ENCODE measurements at places on chromosomes 2 and 18.

DNA sequence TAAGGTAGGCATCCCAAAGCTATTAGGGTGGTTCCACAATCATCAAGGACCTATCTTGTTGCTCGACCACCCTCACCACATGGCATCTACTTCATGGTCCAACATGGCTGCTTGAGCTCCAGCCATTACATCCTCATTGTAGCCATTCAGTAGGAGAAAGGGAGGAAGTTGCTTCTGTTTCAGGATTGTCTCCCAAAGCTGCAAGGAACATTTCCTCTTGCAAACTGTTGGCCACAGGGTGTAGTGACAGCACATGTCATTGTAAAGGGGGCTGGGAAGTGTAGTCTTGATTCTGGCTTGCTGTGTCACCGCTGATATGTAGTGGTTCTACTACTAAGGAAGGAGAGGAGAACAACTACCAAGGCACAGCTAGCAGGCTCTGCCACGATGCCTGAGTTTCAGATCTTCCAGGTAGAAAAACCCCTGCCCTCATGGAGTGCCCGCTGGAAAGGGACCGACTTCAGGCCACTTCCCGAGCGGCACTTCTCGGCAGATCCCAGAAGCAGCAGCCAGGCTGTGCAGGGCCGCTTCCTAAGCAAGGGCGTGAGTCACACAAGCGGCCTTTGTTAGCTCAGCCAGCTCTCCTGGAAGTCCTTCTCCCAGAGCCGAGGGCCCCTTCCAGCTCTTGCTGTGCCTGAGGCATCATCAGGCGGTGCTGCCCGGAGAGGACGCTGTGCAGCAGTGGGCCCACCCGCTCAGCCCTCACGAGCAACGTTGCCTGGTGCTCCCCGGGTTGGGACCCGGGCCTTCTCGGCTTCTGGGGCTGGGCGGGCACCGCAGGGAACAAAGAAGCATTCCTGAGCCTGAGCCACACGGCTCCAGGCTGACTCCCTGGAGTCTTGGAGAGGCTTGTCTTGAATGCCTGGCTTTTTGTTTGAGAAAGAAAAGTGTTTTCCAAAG is 58.2 kb downstream of the HS6ST1 start:
- no peak for DNase-seq

- DNase-seq = no peak
These were observed 6.8 kb upstream of the DNAJB2 start for GRCh38 chr2:219272356-219272755.

- DNase-seq = no peak
These were observed 75.5 kb downstream of the KYNU start for GRCh38 chr2:142952793-142953494.

DNA sequence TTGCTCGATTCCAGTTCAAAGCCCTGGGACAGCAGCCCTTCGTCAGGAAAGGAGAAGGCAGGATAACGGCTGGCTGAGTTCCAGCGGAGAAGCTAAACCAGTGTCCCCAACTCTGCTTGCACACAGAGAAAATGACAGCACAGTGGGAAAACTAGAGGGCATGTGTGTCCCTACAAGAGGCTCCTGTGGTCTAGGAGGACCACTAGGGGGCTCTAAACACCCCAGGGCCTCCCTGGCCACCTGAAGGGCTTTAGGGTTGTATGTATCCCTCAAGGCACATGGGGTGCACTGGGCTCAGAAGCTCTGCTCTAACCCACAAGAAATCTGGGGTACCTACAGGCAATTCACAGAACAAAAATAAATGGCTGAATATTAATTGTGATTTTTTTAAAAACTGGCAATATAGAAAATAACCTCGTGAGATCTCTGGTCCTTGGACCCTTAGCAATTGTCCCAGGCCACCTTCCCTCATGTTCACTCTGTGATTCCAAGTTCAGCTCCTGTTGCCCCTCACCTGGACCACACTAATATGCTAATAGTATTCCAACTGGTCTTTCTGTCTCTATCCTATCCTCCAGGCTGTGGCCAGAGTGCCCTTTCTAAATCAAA is 17.5 kb downstream of the STAT1 start:
- DNase-seq = no peak

GRCh38 chr2:69578198-69578540 is 65.4 kb downstream of the AAK1 start:
- no peak for DNase-seq

DNA sequence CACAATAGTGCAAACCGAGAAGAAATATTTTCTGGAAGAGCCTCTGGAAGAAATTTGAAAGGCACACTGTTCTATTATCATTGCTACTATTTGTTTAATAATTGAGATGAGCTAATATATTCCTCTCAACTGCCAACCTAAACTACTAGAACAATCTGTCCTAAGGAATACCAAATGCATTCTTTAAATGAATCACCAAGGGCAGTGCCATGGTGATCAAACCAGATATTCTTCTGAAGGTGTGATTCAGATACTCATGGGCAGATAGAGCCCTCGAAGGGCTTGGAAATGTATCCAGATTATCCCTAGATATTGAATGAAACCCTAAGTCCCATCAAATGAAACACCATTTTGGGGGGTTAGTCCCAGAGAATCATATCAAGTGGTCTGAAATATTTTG is 76.6 kb downstream of the FIGN start:
- no peak for DNase-seq

DNA sequence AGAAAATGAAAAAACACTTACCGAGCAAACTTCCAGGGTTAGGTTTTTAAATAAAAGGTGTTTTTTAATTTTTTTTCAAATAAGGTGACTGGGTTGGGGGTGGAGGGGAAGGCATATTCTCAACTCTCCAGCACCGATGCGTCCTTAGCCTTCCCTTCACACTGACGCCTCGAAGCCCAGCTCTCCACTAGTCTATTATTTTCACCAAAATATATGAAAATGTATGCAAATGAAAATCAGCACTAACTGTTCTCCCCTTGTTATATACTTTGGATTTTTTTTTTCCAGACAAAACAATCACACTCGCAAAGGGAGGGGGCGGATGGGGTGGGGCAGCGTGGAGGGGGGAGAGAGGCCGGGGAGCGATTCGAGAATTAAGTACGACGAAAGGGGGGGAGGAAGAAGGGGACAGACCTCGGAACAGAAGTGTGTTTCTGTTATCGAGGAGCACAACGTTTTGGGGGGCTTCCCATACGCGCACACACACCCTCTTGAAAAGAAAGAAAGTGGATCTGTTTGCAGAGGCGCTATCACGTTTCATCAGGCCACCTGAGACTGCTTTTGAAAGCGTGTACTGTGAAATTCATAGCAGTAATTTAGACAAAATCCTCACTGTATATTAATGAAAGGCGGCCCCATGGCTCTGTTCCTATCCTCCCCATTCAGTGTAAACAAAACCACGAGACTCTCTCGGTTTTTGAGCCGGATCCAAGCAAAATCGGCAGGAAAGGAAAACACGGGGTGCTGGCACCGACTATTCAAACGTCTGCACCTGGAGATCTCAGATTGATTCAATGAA is 2.4 kb upstream of the POU3F3 start:
- no peak for DNase-seq

- no peak for DNase-seq
These were observed 670.3 kb downstream of the NR4A2 start for GRCh38 chr2:155662224-155662623.

DNA sequence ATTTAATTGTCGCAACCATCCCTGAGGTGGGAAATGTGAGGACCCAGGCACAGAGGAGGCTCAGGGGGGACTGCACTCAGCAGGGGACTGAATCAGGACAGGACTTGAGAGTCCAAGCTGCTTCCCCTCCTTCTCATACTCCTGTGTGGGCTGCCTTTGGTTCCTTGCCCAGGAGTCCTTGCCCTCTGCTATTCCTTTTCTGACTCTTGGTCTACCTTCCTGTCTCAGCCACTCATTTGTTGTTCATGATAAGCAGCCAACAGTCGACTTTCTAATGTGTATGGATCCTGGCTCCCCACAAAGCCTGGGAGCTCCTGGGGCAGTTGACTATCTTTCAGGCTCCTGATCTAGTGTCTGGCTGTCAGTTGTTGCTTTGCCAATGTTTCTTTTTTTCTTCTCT is 28.3 kb downstream of the GATA6 start:
- DNase-seq = no peak

GRCh38 chr2:165637396-165637795 is 156.7 kb downstream of the GALNT3 start:
- no peak for DNase-seq

GRCh38 chr2:36425608-36426355 is 70.2 kb downstream of the CRIM1 start:
- no peak for DNase-seq

DNA sequence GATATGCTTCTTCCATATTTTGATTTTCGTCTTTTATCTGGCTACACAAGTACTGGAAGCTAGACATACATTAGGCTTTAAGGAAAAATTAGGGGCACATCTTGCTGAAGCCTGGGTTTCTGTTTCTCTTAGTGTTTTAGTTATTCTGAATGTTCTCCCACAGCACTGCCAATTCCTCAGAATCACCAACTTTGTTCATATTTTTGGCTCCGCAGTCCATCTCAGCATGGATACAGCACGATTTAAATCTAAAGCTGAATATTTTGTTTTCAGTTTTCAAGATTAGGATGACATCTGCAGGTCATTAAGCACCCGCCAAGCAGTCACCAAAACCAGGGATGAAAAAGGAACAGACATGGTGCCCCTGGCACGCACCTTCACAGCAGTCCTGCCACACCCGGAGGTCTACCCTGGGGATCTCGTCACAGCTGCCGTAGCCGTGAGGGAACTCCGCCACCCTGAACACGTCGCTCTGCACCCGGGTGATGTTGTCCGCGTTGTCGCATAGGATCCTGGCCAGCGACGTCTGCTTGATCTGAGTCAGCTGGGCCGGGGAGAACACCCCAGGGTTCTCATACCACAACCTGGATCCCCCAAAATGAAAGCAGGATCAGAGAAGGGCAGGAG is 101.2 kb downstream of the PXDN start:
- DNase-seq = no peak

- no peak for DNase-seq
These were observed 393.1 kb upstream of the SLC14A2 start for GRCh38 chr18:45222180-45222579.

- no peak for DNase-seq
These were observed 696 bp downstream of the EMX1 start for GRCh38 chr2:72917877-72918553.

- no peak for DNase-seq
These were observed 1081.9 kb downstream of the LRP1B start for GRCh38 chr2:141048951-141049350.

- DNase-seq = no peak
These were observed 5.8 kb upstream of the CNDP1 start for GRCh38 chr18:74528478-74528877.

- DNase-seq = no peak
These were observed 171.5 kb downstream of the MYCN start for GRCh38 chr2:16111838-16112210.

DNA sequence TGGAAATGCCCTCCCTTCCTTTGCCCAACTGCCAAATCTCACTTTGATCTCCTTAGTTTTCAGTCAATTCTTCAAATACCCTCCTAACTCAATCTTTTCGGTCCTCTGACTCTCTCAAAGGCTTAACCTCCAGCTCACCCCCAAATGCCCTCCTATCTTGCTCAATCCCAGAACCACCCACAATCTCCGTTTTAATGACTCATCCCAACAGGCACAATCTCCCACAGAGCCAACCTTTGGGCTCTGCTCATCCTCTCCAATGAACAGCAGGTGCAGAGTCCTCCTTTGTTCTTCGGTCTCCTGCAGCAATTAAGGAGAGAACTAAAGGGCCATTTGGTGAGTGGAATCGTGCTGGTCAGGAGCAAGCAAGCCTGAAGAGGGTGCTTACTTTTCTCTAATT is 366.1 kb upstream of the CRIM1 start:
- no peak for DNase-seq

DNA sequence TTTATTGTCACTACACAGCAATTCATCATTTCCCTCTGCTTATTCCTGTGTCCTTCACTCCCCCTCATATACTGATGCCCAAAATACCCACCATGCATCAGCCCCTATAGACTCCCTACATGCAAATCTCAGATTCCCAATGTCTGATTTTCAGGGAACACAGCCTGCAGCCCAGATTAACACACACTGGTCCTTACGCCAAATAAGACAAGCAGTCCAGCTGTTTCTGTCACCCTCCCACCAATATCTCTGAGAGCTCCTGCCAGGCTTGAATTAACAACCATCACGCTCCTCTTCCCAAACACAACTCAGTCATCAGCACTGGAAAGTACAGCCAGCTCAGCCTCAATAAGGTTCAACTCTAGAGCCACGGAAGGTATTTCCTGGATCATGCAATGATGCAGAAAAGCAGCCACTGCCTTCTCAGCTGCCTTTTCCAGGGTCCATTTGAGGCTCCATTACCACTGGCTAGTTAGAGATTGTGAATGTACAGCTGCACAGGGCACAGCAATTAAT is 39.0 kb upstream of the SLC35F5 start:
- DNase-seq = no peak

DNA sequence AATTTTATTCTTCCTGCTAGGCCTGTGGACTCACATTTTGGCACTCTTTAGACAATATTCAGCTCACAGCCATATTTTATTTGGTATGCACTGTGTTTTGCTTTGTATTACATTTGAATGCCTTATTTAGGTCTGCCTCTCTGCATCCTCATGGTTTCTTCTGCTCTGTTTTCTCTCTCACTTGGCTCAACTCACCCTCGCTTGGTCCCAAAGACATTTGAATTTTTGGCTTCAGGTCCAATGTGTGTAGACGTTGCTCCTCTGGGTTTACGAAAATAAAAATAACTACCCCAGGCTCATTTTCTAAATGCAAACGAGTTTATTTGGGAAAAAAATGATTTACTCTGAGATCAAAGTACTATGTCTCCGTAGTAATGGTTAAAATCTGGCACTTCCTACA is 91.1 kb upstream of the REG3A start:
- no peak for DNase-seq

DNA sequence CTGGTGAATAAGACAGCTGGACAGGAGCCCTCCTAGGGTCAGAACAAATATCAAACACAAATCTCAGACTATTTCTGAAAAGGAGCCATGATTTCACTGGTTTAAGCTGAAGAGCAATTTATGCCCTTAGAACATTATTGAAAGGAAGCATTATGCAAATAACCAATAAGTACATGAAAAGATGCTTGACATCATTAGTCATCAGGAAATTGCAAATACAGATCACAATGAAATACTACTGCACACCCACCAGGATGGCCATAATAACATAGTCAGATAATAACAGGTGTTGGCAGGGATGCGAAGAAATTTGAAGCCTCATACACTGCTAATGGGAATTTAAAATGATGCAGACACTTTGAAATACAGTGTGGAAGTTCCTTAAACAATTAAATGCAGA is 176.4 kb upstream of the RAB6C start:
- DNase-seq = no peak

GRCh38 chr2:212843409-212844199 is 305.0 kb upstream of the ERBB4 start:
- no peak for DNase-seq

DNA sequence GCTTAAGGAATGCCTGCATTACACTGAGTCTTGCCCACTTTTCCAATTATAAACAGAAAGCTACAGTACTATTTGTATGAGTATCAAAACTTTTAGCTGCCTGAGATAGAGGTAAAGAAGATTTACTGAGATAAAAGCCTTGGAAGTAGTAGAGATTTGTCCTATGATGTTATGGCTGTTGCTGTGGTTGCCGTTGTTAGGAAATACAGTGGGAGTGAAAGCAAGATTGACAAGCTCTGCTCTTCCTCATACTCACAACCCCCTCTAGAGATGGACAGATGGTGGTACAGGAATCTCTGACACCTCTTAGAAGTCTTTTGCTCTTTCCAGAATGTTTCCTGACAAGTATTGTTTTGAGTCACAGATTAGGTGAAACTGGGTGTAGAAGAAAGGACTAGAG is 242.5 kb downstream of the RPIA start:
- DNase-seq = no peak
